Mammary epithelial cell (primary cell): ENCODE measurements at places on chromosomes 4 and X.

- DNase-seq: peak; percentile 81
Observed at GRCh38 chr4:151331276-151332042, 6.1 kb upstream of the SH3D19 start.

- DNase-seq: no peak
Observed at GRCh38 chr4:1156069-1156468, 16.3 kb downstream of the SPON2 start.

DNA sequence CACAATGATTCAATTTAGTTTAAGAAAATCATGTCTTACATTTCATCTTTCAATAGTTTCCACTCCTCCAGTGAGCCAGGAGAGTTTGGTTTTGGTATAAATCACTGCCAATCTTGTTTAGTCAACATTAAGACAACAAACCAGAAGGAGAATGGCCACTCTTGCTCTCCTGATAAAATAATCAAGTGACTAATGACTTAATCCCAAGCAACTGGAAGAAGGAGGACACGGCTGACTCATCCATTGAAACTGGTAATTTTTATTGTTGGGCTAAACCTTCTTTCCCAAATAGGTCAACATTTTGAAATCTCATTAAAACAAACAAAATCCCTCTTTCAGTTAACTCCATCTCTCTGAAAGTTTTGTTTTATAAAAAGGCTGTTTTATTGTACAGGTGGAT, 230.2 kb downstream of the CLCN4 start:
- peak; percentile 55 for DNase-seq

DNA sequence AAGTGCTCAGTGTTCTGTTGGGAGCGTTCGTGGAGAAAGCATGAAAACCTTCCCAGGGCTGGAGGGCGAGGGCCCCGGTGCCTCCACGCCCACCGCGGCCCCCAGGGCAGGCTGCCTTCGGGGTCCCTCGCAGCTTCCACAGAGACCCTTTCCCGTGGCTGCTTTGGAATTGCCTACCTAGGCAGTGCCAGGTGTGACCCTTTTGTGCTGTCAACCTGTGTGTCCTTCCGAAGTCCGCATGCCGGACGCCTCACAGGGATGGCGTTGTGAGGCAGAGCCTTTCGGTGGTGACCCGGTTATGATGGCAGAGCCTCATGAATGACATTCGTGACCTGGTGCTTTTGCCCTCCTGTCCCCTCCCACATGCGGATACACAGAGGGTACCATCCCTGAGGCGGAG, 17.4 kb downstream of the TMEM175 start:
- no peak for DNase-seq

- no peak for DNase-seq
Observed at GRCh38 chr4:173195109-173195508, 26.5 kb downstream of the GALNT7 start.

DNA sequence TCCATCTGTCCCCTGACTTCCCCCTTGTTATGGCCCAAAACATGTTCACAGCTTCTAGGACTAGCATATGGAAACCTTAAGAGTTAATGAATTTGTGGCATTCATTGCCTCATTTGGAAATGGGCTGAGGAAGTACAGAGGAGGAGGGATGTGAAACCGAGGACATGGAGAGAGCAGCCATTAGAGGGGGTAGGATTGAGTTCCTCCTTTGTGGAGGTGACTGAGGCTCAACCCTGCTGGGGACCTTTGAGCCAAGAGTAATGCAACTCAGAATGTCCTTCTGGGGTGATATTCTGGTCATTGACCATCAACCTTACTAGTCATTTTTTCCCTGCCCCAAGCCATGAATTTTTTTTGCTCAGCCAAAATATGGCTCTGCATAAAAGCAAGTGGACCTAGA, 109.4 kb downstream of the ZNF518B start:
- no peak for DNase-seq

DNA sequence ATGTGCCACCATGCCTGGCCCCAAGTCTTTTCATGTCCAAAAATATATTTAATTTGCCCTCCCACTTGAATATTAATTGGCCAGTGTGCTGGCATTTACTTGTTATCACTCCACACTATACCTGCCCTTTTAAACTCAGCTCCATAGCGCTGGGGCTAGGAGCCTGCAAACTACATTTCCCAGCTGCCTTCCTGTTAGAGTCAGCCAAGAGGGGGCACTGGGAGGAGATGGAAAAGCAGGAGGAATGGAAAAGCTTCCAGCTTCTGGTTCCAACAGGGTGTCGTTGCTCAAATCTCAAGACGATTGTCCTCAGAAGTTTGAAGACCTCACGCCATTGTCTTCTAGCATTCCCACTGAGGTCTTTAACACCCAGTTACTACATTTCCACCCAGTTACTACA, 315.5 kb downstream of the BCOR start:
- DNase-seq: no peak
